ENCODE measurements at places on chromosomes 12 and 14. TPM values are rescaled to one million over a fixed set of nuclear protein-coding genes. Genes with fewer than 3 reads are reported as not detected.

DLGAP5 gene
- total RNA-seq = 68.0 TPM

KRT75 gene
- not detected for total RNA-seq

RPS6KL1 gene
- 6.0 TPM for total RNA-seq

GRCh38 chr12:9719790-9720189, 13.1 kb downstream of the CLECL1 start:
- DNase-seq = no peak

GRCh38 chr12:128796439-128797118, 27.2 kb downstream of the SLC15A4 start:
- no peak for DNase-seq

DNA sequence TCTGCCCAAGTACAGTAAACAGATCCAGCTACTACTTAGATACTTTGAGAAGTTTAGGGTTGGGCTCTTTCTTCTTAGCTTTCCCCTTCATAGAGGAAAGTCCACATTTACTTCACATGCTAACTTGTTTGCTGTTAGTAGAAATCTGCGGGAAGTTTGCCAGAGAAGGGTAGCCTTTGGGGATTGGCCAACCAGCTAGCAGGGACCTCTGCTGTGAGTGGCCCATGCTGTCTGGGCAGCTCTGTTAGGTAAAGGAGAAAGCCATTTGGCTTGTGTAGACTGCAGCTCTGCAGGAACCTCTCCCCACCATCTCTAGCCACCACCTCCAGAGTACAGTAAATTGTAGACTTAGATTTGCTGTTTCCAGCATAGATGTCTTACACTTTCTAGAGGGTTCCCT, 193.9 kb downstream of the RGS6 start:
- DNase-seq = no peak

DNA sequence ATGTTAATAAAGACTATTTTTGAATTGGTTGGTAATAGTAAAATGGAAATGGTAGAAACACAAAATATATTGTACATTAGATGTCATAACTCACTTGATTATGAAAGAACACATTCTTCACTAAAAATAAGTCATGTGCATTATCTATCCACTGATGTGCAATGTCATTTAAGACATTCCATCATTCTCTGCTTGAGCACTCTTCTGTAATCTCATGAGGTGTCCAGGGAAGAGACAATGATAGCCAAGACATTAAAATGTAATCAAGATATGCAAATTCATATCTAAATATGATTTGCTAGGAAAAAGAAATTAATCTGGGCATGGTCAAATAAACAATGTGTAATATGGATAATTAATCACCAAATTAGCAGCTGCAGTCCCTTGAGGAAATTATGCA, 422.5 kb downstream of the BTG1 start:
- DNase-seq = no peak

GRCh38 chr12:21881965-21882364, 59.3 kb downstream of the ABCC9 start:
- DNase-seq = no peak

DNA sequence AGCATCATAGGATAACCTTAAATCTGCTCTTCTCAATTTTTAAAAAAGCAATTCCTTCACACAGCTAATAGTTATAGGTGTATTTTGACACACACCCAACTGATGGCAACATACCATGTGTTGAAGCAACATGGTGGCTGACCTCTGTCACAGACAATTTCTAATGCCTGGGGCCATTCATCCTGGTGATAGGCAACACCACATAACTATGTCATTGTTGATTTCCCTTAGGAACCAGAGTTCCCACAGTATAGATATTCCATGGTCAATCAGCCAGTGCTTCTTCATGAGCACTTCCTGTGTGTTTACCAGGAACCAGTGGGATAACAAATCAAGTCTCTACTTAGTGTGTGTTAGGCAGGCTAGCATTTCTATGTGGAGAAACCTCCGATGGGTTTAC, 88.3 kb downstream of the FIGNL2 start:
- no peak for DNase-seq

DNA sequence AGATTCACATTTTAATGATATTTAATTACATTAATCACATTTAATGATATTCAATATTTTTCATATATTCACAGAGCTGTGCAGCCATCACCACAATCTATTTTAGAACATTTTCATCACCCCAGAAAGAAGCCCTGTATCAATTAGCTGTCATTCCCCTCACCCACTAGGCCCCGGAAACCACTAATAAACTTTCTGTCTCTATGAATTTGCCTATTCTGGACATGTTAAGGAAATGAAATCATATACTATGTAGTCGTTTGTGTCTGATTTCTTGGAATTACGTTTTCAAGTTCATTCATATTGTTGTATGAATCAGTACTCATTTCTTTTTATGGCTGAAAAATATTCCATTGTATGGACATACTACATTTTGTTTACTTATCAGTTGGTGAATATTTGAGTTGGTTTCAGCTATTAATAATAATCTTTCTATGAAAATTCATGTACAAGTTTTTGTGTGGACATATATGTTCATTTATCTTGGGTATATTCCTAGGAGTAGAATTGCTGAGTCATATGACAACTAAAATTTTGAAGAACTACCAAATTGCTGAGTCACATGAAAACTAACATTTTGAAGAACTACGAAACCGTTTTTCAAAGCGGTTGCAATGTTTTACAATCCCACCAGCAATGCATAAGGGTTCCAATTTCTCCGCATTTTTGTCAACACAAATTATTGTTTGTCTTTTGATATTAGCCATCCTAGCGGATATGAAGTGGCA, 11.7 kb upstream of the OTOGL start:
- DNase-seq = no peak

- no peak for DNase-seq
These were observed 71.7 kb upstream of the CPNE8 start for GRCh38 chr12:38977132-38977531.

- no peak for DNase-seq
These were observed 4.7 kb upstream of the TUBA1C start for GRCh38 chr12:49260166-49260565.

- DNase-seq = no peak
These were observed 157.9 kb upstream of the LMO3 start for GRCh38 chr12:16763901-16764300.

Data from activated naive CD8-positive, alpha-beta T cell treated with anti-CD3 and anti-CD28 coated beads for 36 hours (primary cell).